ENCODE measurements at places on chromosomes 13 and 19.

GRCh38 chr13:105083992-105084391, 1451.5 kb downstream of the EFNB2 start:
- DNase-seq, result no peak

DNA sequence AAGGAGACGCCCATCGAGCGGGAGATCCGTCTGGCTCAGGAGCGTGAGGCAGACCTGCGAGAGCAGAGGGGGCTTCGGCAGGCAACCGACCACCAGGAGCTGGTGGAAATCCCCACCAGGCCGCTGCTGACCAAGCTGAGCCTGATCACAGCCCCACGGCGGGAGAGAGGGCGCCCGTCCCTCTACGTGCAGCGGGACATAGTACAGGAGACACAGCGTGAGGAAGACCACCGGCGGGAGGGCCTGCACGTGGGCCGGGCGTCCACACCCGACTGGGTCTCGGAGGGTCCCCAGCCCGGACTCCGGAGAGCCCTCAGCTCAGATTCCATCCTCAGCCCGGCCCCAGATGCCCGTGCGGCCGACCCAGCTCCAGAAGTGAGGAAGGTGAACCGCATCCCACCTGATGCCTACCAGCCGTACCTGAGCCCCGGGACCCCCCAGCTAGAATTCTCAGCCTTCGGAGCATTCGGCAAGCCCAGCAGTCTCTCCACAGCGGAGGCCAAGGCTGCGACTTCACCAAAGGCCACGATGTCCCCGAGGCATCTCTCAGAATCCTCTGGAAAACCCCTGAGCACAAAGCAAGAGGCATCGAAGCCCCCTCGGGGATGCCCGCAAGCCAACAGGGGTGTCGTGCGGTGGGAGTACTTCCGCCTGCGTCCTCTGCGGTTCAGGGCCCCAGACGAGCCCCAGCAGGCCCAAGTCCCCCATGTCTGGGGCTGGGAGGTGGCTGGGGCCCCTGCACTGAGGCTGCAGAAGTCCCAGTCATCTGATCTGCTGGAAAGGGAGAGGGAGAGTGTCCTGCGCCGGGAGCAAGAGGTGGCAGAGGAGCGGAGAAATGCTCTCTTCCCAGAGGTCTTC, 7.1 kb downstream of the MISP start:
- DNase-seq, result no peak

DNA sequence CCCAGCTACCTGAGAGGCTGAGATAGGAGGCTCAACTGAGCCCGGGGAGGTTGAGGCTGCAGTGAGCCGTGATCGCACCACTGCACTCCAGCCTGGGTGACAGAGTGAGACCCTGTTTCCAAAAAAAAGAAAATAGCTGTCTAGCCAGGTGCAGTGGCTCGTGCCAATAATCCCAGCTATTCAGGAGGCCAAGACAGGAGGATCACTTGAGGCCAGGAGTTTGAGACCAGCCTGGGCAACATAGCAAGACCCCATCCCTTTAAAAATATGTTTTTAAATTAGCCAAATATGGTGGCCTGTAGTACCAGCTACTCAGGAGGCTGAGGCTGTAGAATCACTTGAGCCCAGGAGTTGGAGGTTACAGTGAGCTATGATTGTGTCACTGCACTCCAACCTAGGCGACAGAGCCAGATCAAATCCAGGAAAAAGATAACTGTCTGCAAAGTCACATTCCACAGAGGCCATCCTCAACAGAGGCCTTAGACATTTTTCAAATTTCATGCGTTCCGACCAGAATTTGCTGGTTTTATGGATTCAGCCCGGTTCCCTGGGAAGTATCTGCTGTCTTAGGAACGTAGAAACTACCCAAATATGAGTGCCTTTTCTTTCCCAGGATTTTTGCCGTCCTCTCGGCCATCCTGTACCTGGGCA, 58.7 kb upstream of the USE1 start:
- no peak for DNase-seq

GRCh38 chr19:46692918-46693722, 23.8 kb downstream of the PRKD2 start:
- DNase-seq, result no peak

DNA sequence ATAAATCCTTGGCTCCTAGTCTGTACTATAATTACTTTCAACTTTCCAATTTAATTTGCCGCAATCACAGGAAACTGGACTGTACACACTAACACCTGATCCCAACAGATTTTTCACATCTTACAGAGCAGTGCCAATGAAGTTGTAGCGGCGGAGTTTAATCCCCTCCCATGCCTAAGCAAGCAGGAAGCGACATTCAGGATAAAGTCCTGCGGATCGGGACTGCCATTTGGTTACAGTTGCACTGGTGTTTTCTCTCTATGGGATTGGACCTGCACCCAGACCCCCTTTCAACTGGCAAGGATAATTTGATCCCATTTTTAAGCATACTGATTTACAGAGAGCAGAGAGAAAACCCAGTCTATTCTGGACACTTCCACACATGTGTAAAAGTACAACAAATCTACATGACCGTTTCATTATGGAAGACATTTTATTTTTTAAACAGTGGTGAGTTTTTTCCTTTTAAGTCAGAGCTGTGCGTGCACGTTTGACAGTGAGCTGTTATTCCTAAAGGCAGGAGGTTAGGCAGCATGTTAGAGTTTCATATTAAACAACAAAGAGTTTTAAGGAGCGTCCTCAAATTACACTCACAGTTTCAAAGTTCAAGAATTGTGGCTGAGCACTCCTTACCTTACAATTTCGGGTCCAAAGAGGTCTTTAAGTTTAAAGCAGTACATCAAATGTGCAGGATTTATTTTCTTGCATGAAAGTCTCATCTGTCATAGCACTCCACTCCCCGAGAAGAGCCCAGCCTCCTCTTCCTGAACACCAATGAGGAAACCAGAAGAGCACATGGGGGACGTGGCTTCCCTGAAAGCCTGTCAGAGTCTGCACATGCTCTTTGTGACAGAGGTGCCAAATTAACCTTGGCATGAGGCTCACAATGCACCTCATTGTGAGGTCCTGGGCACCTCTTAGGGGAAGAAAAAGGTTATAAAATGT, 141.6 kb upstream of the RFC3 start:
- DNase-seq, result peak; percentile 68

Measured in left cardiac atrium (tissue), 4 donors.